ENCODE measurements at places on chromosomes 12 and 14.

- no peak for DNase-seq
- H3K36me3 ChIP-seq = peaks cover 30% of the 10 kb centered on the region
- no peak overlapping the region for H3K27ac ChIP-seq
- peaks cover 63% of the 10 kb centered on the region for H3K4me1 ChIP-seq
Observed at GRCh38 chr12:823028-823698, 70.8 kb downstream of the WNK1 start.

- H3K27ac ChIP-seq = no peak overlapping the region
- H3K4me1 ChIP-seq = no peaks in the 10 kb centered on the region
- H3K36me3 ChIP-seq = no peaks in the 10 kb centered on the region
Observed at GRCh38 chr12:43336962-43337555, 214.9 kb downstream of the ADAMTS20 start.

- H3K4me1 ChIP-seq = peaks cover 23% of the 10 kb centered on the region
- DNase-seq = no peak
- H3K27me3 ChIP-seq = no peaks in the 10 kb centered on the region
- H3K36me3 ChIP-seq = no peaks in the 10 kb centered on the region
- H3K4me3 ChIP-seq = peak overlapping the region; percentile 84
Observed at GRCh38 chr12:13197526-13198143, 1.1 kb downstream of the EMP1 start.

- H3K27me3 ChIP-seq = no peaks in the 10 kb centered on the region
- H3K36me3 ChIP-seq = peaks cover 13% of the 10 kb centered on the region
- no peak for DNase-seq
- peaks cover 19% of the 10 kb centered on the region for H3K4me1 ChIP-seq
- H3K27ac ChIP-seq = no peak overlapping the region
Observed at GRCh38 chr14:100341301-100342031, 18.3 kb downstream of the SLC25A47 start.

GRCh38 chr12:25713264-25713663, 160.2 kb upstream of the LMNTD1 start:
- DNase-seq = no peak
- no peaks in the 10 kb centered on the region for H3K4me1 ChIP-seq
- H3K27ac ChIP-seq = no peak overlapping the region
- H3K4me3 ChIP-seq = no peak overlapping the region
- peaks cover 11% of the 10 kb centered on the region for H3K36me3 ChIP-seq

- DNase-seq = no peak
- no peaks in the 10 kb centered on the region for H3K4me1 ChIP-seq
- no peaks in the 10 kb centered on the region for H3K27me3 ChIP-seq
- no peak overlapping the region for H3K27ac ChIP-seq
- no peak overlapping the region for H3K4me3 ChIP-seq
Observed at GRCh38 chr14:83830316-83830715, 1699.6 kb upstream of the FLRT2 start.

GRCh38 chr12:103884316-103884715, 43.3 kb upstream of the NT5DC3 start:
- peak; percentile 19 for DNase-seq
- no peaks in the 10 kb centered on the region for H3K27me3 ChIP-seq

DNA sequence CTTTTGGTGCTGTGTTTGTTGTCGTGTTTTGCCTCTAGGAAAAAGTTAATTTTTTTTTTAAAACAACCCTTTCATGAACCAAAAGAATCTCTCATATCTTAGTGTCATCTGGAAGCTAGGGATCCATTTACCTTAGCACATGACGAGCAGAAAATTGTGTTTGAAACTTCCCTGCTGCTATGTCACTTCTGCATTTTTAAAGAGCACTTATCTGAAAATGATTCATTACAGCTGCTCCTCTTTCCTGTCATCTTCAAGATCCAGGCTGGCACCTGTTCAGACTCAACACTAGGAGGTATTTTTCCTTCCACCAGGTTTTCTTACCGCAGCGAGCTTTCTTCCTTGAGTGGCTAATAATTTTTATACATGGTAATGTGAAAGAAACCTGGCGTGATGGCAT, 67.0 kb downstream of the EML1 start:
- no peak overlapping the region for H3K27ac ChIP-seq
- H3K36me3 ChIP-seq = no peaks in the 10 kb centered on the region
- no peaks in the 10 kb centered on the region for H3K4me1 ChIP-seq
- H3K4me3 ChIP-seq = no peak overlapping the region

DNA sequence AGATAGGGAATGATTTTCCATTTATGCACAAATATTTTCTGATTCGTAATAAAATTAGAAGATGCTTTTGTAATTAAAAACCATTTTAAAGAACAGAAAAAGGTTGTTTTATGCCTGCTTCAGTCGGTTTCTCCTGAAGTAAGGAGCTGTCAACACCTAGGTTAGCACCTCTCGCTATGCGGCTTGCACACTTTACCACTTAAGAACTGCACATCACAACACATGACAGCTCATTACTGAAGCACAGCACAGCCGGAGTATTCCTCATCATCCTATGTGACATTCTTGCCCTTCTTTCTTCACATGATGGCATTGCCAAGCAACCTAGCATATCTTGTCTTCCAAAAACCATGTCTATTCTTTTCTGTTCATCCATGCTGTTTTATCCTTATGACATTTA, 5.4 kb upstream of the WIF1 start:
- no peak for DNase-seq
- no peak overlapping the region for H3K4me3 ChIP-seq
- no peak overlapping the region for H3K27ac ChIP-seq
- peaks cover 3% of the 10 kb centered on the region for H3K4me1 ChIP-seq
- H3K36me3 ChIP-seq = no peaks in the 10 kb centered on the region

- H3K4me1 ChIP-seq = peaks cover 21% of the 10 kb centered on the region
- peaks cover 23% of the 10 kb centered on the region for H3K27me3 ChIP-seq
- DNase-seq = no peak
- H3K36me3 ChIP-seq = no peaks in the 10 kb centered on the region
- no peak overlapping the region for H3K4me3 ChIP-seq
Observed at GRCh38 chr12:106907411-106907810, 48.3 kb upstream of the TMEM263 start.

DNA sequence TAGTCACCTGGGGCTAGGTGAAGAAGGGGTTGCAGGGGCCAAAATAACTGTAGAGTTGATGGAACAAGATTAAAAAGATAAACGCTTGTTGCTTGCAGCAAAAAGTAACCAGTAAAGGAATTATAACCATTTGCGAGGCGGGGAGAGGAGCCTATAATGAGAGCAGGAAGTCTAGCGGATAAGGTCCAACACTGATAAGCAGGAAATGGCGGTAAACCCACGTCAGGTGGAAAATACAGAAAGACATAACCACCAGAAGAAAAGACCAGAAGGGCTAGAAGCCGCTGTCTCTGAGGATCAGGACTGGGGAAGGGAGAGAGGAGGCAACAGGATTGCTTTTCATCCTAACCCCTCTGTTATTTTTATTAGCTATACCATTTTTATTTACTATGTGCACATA, 303.3 kb downstream of the DPF3 start:
- no peaks in the 10 kb centered on the region for H3K36me3 ChIP-seq
- H3K27ac ChIP-seq = peak overlapping the region; percentile 9
- H3K4me1 ChIP-seq = peaks cover 67% of the 10 kb centered on the region
- H3K27me3 ChIP-seq = no peaks in the 10 kb centered on the region
- peak overlapping the region; percentile 56 for H3K4me3 ChIP-seq
- peak; percentile 27 for DNase-seq

DNA sequence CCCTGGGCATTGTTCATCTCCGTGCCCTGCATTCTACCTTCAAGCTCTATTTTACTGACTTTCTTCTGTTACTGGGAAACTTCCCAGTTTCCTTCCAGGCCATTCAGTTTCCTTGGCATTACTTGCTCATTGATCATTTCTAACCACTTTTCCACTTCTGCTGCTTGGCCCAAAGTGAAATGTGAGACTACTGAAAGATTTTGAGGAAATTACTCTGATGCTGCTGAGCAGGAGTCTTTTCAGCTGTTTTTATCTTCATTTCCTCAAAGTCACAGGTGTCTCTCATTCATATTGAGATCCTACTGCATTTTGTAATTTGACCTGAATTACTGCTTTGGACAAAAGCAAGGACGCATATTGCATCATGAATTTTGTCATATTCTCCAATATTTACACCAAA, 26.4 kb upstream of the DBX2 start:
- no peak overlapping the region for H3K4me3 ChIP-seq
- peaks cover 8% of the 10 kb centered on the region for H3K27me3 ChIP-seq
- no peak overlapping the region for H3K27ac ChIP-seq
- DNase-seq = no peak
- H3K36me3 ChIP-seq = no peaks in the 10 kb centered on the region

GRCh38 chr12:60169904-60170303, 574.1 kb downstream of the SLC16A7 start:
- no peak for DNase-seq
- no peak overlapping the region for H3K27ac ChIP-seq
- H3K4me1 ChIP-seq = no peaks in the 10 kb centered on the region
- no peaks in the 10 kb centered on the region for H3K27me3 ChIP-seq
- no peak overlapping the region for H3K4me3 ChIP-seq
- H3K36me3 ChIP-seq = no peaks in the 10 kb centered on the region

DNA sequence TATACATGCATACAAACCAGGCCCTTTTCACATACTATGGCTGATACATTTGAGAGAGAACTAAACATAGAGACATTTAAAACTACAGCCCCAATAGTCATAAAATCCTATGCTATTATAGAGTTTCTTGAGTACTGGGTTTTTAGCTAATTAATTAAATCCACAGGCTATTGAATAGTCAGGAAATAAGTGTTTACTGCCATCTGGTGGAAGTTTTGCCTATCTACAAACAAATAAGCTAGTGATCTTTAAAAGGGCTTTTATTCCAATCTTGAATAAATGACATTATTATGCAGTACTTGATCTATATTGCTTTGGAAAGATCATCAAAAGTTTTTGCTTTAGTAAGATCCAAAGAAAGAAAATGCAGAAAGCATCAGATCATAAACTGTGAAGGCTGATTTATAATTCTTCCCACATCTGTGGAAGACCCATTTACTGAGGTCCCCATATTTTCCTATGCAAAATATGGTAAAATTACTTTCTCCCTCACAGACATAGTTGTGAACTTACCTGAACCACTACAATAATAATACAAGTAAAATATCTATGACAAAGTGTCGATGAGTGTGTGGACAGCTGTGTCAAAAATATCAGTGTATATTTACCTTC, 131.3 kb downstream of the ITPR2 start:
- H3K4me3 ChIP-seq = no peak overlapping the region
- H3K36me3 ChIP-seq = peaks cover 14% of the 10 kb centered on the region
- no peaks in the 10 kb centered on the region for H3K4me1 ChIP-seq
- no peaks in the 10 kb centered on the region for H3K27me3 ChIP-seq

GRCh38 chr14:102828151-102828550, 50.9 kb downstream of the TRAF3 start:
- DNase-seq = no peak
- no peaks in the 10 kb centered on the region for H3K27me3 ChIP-seq
- peaks cover 29% of the 10 kb centered on the region for H3K36me3 ChIP-seq
- H3K4me1 ChIP-seq = peaks cover 31% of the 10 kb centered on the region
- H3K4me3 ChIP-seq = no peak overlapping the region
- H3K27ac ChIP-seq = peak overlapping the region; percentile 84

- H3K4me3 ChIP-seq = no peak overlapping the region
- H3K4me1 ChIP-seq = no peaks in the 10 kb centered on the region
- DNase-seq = no peak
- no peaks in the 10 kb centered on the region for H3K36me3 ChIP-seq
Observed at GRCh38 chr14:74563233-74563585, 48.8 kb downstream of the LTBP2 start.

GRCh38 chr14:23112359-23113178, 6.5 kb downstream of the CEBPE start:
- H3K36me3 ChIP-seq = no peaks in the 10 kb centered on the region
- H3K27me3 ChIP-seq = no peaks in the 10 kb centered on the region
- H3K27ac ChIP-seq = no peak overlapping the region
- DNase-seq = no peak
- H3K4me1 ChIP-seq = peaks cover 32% of the 10 kb centered on the region
- H3K4me3 ChIP-seq = no peak overlapping the region

- no peak for DNase-seq
- H3K4me1 ChIP-seq = no peaks in the 10 kb centered on the region
- no peak overlapping the region for H3K4me3 ChIP-seq
Observed at GRCh38 chr12:48379794-48380193, 29.1 kb upstream of the ZNF641 start.

DNA sequence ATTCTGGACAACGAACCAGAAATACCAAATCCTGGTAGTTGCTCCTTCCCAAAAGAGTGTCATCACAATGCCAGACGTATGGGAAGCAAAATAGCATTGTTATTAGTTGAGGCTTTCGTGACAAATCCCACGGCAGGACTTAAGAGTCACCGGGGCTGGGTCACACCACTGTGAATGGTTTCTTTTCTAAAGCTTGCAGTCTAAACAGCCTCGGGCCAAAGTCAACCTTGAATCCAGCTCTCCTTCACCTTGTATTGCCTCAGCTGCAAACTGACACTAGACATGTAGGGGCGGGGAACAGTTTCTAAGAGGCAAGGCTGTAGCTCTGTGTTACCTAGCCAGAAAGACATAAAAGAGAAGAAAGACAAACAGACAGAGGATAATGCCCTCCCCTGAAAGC, 734.8 kb downstream of the MED13L start:
- DNase-seq = no peak
- no peaks in the 10 kb centered on the region for H3K36me3 ChIP-seq
- no peaks in the 10 kb centered on the region for H3K27me3 ChIP-seq
- no peaks in the 10 kb centered on the region for H3K4me1 ChIP-seq

DNA sequence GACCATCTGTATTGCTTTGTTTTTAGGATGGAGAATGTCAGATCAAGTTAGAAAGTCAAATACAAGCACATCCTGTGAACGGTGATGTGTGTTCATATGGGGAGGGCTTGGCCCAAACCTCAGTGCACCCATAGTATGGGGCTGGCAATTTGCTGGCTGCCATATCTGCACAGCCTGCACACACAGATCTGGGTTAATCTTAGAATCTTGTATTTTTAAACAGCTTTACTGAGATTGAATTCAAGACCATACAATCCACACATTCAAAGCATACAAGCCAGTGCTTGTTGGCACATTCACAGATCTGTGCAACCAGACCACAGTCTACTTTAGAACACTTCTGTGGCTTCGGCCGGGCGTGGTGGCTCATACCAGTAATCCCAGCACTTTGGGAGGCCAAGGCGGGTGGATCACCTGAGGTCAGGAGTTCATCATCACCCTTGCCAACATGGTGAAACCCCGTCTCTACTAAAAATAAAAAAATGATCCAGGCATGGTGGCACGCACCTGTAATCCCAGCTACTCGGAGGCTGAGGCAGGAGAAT, 90.4 kb downstream of the CCDC92 start:
- no peak overlapping the region for H3K27ac ChIP-seq
- H3K4me1 ChIP-seq = no peaks in the 10 kb centered on the region
- no peak for DNase-seq
- no peak overlapping the region for H3K4me3 ChIP-seq
- H3K27me3 ChIP-seq = peaks cover 2% of the 10 kb centered on the region
- no peaks in the 10 kb centered on the region for H3K36me3 ChIP-seq

Measured in naive thymus-derived CD8-positive, alpha-beta T cell (primary cell).